D721Med (cell line): ENCODE measurements at places on chromosomes 12 and 14.

- DNase-seq = no peak
These were observed 62.5 kb downstream of the DRAM1 start for GRCh38 chr12:101939856-101940265.

DNA sequence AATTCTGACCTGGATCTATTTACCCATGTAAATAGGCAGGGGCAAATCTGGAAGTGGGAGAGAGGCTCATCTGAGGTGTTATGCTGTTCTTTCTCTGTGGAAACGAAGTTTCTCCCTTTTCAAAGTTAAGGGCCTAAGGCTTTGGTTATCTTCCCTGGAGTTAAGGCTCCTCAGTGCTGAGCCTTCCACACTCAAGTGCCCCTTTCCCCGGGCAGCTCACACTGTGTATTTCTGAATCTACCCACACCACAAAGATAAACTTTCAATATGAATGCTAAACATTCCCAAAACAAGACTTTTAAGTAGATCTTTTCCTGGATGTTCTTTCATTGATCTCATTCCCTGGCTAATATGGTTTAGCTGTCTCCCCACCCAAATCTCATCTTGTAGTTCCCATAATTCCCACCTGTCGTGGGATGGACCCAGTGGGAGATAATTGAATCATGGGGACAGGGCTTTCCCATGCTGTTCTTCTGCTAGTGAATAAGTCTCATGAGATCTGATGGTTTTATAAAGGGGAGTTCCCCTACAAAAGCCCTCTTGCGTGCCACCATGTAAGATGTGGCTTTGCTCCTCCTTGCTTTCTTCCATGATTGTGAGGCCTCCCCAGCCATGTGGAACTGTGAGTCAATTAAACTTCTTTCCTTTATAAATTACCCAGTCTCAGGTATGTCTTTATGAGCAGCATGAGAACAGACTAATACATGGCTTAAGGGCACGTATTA, 251.1 kb downstream of the NAV3 start:
- no peak for DNase-seq

DNA sequence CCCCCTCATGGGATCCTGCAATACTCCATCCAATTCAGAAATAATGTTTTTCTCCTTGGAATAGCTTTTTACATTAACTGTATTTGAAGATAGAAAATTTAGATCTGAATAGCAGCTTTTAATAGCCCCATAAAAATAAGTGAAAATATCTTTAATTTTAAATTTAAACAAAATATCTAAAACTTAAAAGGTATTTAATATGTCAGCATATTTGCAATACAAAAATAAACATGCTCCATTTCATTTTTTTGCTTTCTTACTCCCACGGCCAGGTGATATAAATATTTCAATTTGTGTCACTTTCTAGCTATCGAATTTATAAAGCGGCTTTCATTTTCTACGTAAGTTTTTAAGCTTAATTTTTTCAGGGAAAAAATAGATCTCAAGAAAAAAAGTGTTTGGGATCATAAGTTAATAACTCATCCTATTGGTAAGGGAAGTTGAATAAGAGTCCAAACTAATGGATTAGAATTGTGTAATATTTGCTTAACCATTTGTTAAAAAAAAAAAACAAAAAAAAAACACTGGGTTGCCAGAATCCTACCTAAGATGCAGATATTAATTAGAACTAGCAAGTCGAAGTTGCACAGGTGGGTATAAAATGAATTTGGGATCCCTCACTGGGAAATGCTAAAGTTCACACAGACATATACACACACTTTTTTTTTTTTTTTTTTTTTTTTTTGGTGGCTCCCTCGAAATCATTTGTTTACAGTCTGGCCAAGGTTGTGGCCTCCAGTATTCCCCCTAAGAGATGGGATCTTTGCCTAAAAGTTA, 47.6 kb downstream of the PPP2R5C start:
- DNase-seq = no peak

DNA sequence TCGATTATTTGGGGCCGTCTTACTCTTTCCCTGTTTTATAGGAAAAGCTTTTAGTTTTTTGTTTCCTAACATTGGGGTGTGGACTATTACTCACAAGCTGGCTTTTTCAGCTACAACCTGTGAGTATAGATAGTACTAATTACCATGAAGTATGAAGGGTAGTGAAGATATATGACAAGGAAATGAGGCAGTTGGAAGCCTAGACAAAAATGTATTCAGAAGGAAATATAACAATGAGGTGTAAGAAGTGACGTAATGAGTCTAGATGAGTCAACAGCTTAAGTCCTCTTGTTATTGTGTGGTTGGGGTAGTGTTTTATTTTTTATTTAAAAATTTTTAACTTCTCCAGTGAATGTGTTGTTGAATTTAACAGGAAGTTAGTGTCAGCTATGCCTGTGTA, 804.5 kb downstream of the NRXN3 start:
- no peak for DNase-seq

DNA sequence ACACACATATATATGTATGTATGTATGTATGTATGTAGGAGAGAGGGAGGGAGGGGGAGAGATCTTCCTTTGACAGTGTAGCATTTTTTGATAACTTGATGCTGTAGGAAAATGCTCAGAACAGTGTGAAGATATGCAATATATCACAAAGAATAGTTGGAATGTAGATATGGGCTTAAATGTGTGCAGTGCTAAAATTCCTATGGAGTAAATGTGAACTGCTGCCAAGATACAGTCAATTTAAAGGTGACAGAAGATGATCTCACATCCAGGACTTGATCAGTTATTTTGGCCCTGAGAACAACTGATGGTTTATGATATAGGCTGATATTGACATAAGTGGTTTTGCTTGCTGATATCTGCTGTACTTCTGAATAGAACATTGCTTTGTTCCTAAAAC, 84.2 kb downstream of the DAAM1 start:
- DNase-seq = no peak

DNA sequence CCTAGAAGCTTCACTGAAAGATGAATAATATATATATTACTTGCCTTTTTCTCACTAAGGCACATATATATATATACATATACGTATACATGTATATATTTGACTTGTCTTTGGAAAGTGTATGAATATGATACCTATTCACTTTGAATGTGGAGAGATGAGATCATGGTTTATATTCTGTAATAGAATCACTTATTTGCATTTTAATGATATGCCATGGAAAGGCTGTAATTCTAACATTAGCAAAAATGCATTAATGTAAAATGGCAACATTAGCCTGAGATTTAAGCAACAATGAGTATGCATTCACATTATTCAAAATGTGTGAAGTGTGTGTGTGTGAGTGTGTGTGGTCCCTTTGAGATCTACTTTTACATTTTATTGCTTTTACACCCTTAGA, 54.5 kb upstream of the PRKD1 start:
- DNase-seq = no peak

DNA sequence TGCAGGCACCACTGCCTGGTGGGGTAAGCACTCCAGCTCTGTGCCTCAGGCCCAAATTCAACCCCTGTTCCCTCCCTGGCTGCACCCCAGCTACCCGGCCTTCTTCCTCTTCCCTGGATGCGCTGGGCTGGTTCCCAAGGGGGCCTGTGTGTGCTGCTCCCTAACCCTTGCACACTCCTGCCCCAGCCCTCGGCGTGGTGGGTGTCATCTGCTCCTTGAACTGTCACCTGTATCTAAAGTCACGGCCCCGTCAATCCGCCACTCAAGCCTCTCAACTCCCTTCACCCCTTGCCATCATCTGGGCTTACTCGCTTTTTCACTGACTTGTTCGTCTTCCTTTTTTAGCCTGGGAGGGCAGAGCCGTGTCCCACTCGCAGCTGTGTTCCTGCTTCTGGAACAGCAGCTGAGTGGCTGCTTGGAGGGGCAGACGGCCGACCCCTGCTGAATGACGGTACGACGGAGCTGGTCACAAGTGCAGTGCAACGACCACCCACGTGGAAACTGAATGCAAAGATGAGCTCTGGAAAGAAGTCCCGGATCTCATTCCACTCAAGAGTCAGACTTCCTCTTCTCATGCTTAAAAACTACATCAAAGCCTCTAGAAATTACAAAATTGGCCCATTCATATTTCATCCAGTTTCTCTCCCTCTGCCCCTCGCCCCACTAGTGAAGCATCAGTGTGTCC, 138.9 kb downstream of the PIWIL1 start:
- DNase-seq = no peak

DNA sequence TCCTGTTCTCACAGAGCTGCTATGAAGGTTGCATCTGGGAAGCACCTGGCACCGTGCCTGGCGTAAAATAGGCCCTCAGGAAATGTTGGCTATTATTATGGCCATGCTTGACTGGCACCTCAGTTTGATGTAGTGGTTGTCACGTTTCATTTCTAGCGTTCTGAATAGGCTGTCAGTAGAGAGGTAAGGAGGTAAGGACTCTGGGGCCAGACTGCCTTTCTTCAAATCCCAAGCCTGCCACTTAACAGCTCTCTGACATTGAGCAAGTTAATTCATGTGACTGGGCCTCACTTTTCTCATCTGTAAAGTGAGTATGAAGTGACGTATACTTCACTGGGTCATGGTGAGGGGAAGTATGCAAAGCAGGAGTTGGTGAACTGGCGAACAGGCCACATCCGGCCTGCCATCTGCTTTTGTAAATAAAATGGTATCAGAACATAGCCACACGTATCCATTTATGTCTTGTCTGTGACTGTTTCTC, 196.2 kb downstream of the CACNA1C start:
- no peak for DNase-seq
